ENCODE measurements at places on chromosomes 2 and 18.
A peak's percentile ranks its signal among the peaks of the same experiment; 100 is the strongest.

- no peak for DNase-seq
Observed at GRCh38 chr2:207516206-207516605, 13.6 kb upstream of the CREB1 start.

GRCh38 chr2:242031481-242032019 is 162.0 kb downstream of the RTP5 start:
- no peak for DNase-seq

- DNase-seq: no peak
Observed at GRCh38 chr2:150376553-150377335, 110.7 kb downstream of the RND3 start.

DNA sequence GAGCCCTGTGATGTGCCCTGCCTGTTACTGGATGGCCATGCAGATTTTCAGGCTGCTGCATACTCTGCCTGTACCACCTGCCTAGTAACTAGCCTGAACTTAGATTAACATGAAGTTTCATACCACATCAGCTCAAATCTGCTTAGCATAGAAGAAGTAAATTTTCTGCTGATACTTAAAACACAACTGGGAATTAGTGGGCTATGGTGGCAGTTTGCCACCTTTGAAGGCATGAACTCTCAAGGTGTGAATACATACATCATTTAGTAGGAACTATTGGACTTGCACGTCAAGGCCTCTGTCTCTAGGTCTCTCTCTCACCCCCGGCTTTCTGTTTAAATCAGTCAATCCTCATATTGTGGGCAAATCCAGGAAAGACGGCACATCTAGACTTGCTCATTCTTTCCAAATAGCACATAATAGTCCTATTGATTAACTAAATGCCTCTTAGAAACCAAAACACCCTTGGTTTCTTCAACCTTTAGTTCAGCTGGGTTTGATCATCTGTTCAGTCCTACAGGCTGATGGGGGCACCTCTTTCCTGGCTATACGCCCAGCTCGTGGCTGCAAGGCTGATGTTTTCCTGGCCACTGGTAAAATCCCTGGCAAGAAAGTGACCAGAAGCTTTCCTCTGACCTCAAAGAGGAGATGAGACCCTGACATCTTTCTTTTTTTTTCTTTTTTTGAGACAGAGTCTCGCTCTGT is 58.4 kb downstream of the ALPK2 start:
- no peak for DNase-seq

DNA sequence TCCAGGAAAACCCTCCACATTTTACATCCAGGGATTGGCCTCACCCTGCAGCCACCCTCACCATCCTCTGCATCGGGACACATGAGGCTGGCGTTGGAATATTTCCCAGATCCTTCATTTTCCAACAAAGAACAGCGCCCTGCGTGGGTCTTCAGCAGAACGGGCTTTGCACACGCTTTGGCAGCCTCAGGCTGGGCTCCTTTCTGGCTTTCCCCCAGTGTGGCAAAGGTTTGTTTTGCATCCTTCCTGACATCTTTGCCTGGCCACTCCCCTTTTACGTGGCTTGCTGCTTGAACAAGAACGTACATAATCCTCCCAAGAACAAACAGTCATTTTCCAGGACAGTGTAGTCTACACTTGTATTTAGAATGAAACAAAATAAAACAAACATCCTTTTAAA is 25.6 kb upstream of the GREB1 start:
- no peak for DNase-seq

DNA sequence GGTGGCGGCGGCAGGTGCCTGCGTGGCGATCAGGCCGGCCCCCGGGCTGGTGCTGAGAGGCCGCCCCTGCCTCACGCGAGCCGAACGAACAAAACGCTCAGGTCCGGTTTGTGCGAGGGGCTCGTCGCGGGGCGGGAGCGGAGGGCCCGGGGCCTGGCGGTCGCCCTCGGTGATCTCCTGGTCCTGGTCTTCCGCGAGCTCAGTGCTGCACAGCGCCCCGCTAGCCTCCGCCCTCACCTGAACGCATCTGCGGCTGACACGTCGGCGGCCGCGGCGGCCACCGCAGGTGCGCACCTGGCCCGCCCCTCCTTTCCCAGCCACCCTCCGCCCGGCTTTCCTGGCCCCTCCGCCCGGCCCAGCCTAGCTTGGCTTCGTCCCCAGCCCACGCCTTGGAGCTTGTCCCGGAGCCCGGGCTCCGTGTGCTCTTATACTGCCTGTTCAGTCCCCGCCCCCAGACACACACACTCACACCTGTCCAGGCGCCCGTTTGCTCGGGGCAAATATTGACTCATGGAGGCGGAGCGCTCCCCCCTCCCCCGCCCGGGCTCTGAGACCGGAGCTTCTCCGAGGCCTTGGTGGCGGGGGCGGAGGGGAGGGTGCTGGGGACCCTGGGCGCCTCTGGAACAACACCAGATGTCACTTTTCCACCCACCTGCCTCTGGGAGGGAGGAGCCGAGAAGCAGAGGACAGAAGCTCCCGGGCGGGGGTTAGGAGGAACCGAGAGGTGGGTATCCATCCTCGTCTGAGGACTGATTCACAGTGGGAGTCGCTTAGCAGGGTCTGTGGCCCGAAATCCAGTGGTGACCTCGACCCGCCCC is 8.6 kb upstream of the CRYBA2 start:
- DNase-seq: no peak

DNA sequence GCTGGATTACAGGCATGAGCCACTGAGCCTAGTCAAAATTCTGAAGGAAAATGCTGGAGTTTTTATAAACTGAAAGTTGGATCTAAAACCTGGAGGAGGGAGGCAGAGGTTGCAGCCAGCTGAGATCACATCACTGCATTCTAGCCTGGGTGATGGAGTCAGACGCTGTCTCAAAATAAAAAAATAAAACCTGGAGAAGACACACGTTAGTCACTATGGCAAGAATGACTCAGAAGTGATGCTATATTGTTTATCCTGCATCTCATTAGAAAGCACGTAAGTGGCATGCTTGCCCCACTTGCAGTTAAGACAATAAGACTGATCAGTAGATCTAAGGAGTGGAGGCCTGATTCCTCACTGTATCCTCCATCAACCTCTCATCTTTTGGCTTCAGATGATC is 106.6 kb upstream of the STON1 start:
- peak; percentile 90 for DNase-seq

GRCh38 chr2:223760838-223761502 is 76.4 kb downstream of the AP1S3 start:
- peak; percentile 74 for DNase-seq

GRCh38 chr2:6352906-6353515 is 512.7 kb downstream of the CMPK2 start:
- peak; percentile 59 for DNase-seq

All from RKO (cell line).